Stimulated activated CD4-positive, alpha-beta T cell treated with anti-CD3 and anti-CD28 coated beads, Interleukin-1b, Interleukin-23, amount 100 ng/mL, for 1 hour (primary cell): ENCODE measurements at places on chromosomes 7 and 10.

DNA sequence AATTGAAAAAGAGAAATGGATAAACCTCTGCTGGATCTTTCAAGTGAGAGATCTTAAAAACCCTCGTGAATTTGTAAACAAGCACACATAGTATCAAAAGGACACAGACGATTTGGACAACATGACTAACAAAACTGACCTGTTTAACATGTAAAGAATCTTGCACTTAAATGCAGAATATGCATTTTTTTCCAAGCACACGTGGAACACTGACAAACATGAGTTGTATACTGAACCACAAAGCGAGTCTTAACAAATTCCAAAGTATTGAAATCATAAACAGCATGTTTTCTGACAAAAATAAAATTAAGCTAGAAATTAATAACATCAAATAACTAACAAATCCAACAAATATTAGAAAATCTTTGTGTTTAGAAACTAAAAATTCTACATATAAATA is 65.0 kb upstream of the ZNF746 start:
- DNase-seq: no peak

- DNase-seq: no peak
Measured at GRCh38 chr10:7410862-7411670, at the start of gene SFMBT2. TSS of gene SFMBT2 (minus strand) at chr10:7411034. CDS start at chr10:7381898, 29,136 bp downstream.

GRCh38 chr10:2953495-2953894 is 113.9 kb upstream of the PFKP start:
- DNase-seq: no peak

DNA sequence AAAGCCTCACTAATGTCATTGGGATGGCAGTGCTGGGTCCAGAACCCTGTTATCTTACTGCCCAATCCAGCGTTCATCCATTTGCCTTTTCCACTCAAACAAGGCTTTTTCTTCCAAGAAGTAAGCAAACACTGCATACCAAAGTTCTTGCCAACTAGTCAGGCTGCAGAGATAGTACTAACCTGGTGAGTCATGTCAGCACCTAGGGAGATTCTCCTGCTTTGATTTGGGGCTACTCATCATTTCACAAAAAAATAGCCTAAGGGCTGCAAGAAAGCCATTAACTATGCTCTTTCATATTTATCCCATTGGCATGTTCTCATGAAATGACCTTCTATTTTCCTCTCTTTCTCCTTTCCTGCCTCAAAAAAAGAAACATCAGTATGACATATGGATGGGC is 142.6 kb downstream of the TWIST1 start:
- DNase-seq: no peak

GRCh38 chr10:66927971-66928770 is 2.3 kb downstream of the LRRTM3 start:
- no peak for DNase-seq

- no peak for DNase-seq
Measured at GRCh38 chr7:35736725-35737124, 41.8 kb upstream of the HERPUD2 start.

- DNase-seq: no peak
Measured at GRCh38 chr10:6058682-6059475, 3.3 kb downstream of the IL2RA start.

DNA sequence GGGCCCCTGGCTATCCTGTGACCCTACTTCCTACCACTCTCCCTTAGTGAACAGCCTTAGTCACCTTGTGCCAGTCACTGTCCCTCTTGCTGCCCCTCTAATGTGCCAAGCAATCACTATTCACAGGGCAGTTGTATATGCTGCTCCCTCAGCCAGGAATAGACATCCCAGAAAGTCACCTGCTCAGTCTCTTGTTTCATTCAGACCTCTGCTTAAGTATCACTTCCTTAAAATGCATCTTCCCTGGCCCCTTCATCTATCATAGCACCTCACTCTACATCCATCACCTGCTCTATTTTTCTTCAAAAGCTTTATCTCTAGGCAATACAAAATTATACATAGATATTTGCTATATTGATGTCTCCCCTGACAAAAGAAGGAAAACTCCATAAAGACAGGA is 328.4 kb upstream of the NFE2L3 start:
- no peak for DNase-seq

DNA sequence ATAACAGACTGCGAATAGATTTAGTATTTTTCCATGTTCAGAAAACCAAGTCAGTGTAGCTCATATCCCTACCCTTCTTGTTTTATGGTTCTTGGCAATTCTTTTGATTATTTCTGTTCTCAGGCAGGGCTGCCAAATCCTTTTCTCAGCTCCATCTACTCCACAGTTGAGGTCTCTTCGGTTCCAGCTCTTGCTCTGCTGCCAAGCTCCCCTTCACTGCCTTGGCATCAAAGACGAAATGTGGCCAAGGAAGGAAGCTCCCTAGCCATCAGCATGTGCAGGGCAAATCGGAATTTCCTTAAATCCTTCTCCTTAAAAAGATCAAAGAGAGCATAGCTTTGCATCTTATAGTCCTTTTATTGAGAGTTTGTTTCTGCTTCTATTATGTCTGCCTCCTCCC is 116.4 kb upstream of the NOBOX start:
- no peak for DNase-seq

- DNase-seq: no peak
Measured at GRCh38 chr7:81427461-81427860, 342.4 kb downstream of the HGF start.

- DNase-seq: no peak
Measured at GRCh38 chr7:98284335-98285036, 3.0 kb downstream of the BRI3 start.
